CD4-positive, alpha-beta T cell treated with Interleukin-4 for 4 hours (primary cell): ENCODE measurements at places on chromosomes 2 and 18.

DNA sequence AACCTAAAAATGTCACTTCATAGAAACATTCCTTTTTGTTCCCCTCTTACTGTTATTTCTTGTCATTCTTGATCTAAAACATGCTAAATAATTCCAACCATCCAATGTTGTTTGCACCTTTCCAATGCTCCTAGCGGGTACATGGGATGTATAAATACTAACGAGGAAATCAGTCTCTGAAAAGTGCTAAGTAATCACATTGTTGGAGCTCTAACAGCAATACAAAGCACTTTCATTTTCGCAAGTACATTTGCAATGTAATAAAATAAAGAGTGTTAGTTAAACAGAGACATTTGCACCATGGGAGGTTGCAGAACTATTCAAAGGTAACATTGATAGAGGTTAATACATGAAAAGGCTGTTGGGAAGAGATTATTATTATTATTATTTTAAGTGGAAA lies 286.2 kb upstream of the ACVR2A start:
- no peak for DNase-seq

- peak; percentile 33 for DNase-seq
Observed at GRCh38 chr2:61193670-61194561, 31.9 kb downstream of the C2orf74 start.

DNA sequence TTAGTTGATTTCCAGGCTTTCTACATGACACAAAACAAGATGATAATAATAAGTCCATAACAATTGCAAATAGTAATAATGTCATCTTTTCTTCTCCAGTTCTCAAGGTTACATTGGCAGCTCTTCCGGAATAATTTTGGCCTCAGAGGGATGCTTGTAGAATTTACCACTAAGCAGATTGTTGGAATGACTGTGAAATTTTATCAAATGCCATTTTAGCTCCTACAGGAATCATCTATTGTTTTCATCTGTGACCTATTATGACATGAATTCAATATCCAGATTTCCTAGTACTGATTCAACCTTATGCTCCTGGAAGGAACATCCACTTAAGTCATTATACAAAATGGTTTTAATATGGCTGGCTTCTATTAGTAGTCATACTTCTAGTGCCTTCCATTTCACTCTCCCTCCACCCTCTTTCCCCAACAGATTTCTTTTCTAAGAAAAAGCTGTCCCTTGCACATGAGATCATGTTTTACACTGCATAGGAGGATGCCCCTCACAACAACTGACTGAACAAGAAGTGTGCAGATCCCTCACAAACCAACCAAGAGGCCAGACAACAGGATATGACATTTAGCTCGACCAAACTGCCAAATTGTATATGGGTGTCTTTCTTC lies 200.0 kb downstream of the DNER start:
- DNase-seq = no peak

GRCh38 chr2:159759577-159759976 lies 38.4 kb downstream of the CD302 start:
- DNase-seq = no peak

DNA sequence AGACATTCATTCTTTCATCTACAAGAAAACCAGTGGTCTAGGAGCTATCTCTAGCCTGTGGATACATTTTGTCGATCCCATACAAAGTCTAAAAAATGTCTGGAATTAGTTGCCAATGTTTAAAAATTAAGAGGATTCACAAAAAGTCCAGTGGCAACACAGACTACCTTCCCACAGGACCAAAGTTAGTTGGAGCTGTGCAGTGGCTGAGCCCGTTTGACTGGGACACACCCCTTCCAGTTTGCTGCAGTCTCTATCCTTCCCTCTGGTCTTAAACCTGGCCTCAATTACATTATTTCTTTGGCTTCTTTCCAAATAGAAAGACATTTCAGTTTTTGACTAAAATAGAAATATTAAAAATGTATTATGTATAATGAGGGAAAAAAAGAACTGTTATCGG lies 18.6 kb downstream of the SLC16A14 start:
- DNase-seq = no peak

DNA sequence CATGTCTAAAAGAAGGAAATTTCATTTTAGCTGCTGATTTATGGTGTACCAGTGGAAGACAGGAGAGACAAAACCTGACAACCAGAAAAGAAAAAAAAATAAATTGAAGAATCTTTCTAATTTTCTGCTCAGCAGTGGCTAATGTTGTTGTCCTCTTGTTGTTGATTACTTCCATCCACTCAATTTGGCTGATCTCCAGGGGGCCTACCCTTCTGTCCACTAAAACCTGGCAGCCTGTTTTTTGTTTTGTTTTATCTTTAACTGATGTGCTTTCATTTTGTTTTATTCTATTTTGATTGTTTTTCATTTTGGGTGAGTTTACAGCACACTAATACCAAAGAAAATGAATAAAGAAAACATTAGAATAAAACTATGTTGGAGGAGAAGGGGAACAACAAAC lies 27.4 kb downstream of the TFPI start:
- DNase-seq = no peak

DNA sequence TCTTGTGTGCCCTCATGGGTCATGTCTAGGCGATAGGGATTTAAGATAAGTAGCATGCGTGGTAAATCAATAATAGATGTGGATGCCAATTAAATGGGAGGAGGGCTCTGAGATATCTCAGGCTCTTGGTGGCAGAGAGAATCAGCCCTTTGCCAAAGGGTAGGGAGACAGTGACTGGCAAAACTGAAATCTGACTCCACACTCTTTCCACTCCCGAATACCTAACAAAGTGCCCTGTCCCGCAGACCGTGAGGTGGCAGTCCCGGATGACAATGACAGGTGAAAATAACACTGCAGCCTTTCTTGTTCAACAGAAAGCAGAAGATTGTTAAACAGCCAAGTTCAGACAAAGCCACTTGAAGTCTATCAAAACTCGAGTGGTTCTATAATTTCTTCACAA lies 47.0 kb downstream of the C2orf76 start:
- no peak for DNase-seq

- no peak for DNase-seq
Observed at GRCh38 chr2:232237464-232237863, 141.1 kb upstream of the ALPP start.

DNA sequence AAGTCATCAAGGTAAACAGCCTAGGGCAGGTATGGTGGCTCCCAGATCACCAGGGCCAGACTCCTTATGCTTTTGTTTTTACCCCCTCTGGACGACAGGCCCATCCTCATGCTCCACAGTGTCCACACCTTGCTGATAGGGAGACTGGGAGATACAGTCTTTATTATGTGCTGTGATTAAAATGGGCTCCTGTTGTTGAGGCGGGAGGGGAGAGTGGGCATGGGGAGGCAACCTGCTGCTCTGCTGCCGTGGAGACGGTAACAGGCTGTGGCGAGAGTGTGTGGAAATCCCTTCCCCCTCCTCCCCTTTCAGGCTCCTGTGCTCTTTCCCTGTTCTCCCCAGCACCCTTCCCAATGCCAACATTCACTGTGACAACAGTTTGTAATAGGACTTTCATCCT lies 38.2 kb upstream of the PNO1 start:
- DNase-seq = no peak

- peak; percentile 18 for DNase-seq
Observed at GRCh38 chr2:174485788-174486562, 854 bp downstream of the GPR155 start.
